ENCODE measurements at places on chromosomes 4 and X.

- DNase-seq = no peak
Observed at GRCh38 chrX:68045008-68045577, 388.2 kb downstream of the OPHN1 start.

- no peak for DNase-seq
Observed at GRCh38 chr4:187827631-187828030, 167.9 kb upstream of the ZFP42 start.

- DNase-seq = peak; percentile 53
Observed at GRCh38 chrX:134764202-134764785, 106.0 kb upstream of the PLAC1 start.

GRCh38 chr4:155468282-155468681 is 91.5 kb upstream of the MAP9 start:
- DNase-seq = no peak

DNA sequence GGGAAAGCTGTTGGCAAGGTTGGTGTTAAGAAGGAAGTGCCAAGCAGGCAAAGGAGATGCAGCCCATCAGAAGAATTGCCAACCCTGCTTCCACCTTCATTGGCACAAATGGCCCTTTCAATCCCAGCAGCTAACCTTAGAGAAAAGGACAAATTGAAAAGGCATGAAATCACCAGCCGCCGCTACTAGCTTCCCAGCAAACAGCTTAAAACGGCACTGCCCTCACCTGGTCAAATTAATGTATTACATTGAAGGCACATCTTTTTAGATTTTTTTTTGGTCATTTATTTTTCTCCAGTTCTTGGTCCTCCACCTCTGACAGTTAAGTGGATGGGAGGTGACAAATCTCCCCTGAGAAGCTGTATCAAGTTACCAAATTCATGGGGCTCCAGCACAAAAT is 51.0 kb upstream of the NHSL2 start:
- peak; percentile 38 for DNase-seq

DNA sequence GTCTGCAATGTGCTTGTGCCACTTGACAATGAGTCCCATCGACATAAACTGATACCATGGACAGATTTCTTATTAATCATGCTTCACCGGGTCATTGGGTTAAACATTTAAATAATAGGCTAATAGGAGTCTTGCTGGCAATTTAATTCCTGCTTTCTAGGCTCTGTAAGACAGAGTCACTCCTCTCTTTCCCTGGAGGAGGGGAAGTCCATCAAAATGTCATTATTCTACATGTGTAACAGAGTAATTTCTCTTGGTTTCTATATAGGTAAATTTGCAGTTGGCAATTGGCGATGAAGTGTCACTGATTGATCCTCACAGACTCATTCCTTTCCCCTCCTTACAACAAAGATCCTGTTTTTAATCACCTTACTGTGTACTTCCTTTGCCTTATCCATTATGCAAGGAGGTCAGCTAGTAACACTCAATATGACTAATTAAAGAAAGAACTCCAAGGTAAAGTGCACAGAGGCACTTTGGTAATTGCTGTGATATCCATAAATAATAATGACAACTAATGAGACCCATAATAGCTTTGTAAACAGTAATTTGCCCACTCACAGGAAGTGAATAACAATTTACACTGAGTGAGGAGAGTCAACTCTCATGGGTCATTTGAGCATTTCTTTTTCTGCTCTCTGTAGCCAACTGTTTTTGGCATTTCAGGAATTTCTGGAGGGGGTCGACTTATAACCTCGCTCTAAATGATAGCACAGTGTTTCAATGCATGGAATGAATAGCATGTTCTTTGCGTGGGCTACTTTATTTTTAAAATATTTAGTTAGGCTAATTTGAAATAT is 184.0 kb downstream of the UGT8 start:
- peak; percentile 67 for DNase-seq

- no peak for DNase-seq
Observed at GRCh38 chr4:31190671-31191070, 470.5 kb downstream of the PCDH7 start.

DNA sequence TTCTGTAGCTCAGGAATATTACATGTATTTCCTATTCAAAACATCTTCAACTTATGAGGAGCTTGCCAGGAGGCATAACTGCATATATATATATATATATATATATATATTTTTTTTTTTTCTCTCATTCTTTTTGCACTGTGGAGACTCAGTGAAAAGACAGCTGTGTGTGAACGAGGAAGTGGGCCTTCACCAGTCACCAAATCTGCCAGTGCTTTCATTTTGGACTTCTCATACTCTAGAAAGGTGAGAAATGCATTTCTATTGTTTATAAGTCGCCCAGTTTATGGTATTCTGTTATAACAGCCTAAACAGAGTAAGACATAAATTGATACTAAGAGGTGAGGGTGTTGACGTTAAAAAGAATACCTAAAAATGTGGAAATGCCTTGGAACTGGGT is 710.6 kb downstream of the TRAM1L1 start:
- no peak for DNase-seq

- DNase-seq = no peak
Observed at GRCh38 chr4:38008571-38009021, 48.4 kb downstream of the PTTG2 start.

DNA sequence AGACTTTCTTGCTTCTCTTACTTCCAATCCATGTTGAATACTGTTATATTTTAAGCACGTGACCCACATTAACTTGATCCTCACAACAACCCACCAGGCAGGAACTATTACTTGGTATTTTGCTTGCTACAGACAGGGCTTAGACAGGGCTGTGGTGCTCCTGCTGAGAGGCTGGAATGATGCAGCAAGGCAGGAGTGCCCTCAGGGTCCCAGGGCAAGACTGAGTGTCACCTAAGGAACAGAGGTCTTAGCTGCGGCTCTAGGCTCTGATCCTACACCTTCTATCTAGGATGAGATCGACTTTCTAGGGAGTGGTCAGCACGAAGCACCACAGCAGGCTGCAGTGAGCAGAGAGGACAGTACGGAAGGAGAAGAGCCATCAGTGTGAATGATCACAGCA is 20.0 kb downstream of the TAPT1 start:
- no peak for DNase-seq

- DNase-seq = no peak
Observed at GRCh38 chrX:142505839-142506238, 300.7 kb upstream of the MAGEC2 start.

- DNase-seq = no peak
Observed at GRCh38 chr4:7780751-7781348, 158.8 kb downstream of the AFAP1 start.

DNA sequence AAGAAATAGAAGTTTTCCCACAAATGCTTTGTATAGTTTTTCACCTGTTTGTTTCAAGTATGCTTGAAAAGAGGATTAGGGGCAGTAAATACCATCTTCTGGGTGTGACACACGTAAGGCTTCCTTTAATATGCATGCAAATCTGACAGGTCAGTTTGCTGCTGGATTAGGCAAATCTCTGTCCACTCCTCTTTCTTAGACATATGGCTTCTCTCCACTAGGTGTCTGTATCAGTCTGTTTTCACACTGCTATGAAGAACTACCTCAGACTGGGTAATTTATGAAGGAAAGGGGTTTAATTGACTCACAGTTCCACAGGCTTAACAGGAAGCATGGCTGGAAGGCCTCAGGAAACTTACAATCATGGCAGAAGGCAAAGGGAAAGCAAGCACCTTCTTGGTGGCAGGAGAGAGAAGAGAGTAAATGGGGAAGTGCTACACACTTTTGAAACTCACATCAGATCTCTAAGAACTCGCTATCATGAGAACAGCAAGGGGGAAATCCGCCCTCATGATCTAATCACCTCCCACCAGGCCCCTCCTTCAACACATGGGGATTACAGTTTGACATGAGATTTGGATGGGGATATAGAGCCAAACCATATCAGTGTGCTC is 66.9 kb downstream of the TAB3 start:
- DNase-seq = no peak

- DNase-seq = no peak
Observed at GRCh38 chr4:182337366-182337765, 94.2 kb downstream of the TENM3 start.

GRCh38 chr4:71765350-71765749 is 18.5 kb downstream of the GC start:
- DNase-seq = peak; percentile 0

DNA sequence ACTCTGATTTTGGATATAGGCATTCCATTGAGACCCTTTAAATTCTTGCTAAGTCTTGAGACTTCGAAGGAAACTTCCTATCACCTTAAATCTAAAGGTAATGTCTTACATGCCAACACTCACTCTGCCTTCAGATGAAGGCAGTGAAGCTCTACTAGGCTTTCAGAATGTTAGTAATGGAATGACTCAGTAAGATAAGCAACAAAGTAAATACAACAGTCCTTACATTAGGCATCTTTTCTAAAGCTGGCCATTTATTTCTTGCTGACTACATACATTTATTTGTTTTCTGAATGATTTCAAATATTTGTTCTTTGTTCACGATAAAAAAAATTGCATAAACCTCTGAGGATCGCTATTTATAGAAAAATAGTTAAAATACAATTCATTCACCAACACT is 43.5 kb downstream of the ASIC5 start:
- no peak for DNase-seq

DNA sequence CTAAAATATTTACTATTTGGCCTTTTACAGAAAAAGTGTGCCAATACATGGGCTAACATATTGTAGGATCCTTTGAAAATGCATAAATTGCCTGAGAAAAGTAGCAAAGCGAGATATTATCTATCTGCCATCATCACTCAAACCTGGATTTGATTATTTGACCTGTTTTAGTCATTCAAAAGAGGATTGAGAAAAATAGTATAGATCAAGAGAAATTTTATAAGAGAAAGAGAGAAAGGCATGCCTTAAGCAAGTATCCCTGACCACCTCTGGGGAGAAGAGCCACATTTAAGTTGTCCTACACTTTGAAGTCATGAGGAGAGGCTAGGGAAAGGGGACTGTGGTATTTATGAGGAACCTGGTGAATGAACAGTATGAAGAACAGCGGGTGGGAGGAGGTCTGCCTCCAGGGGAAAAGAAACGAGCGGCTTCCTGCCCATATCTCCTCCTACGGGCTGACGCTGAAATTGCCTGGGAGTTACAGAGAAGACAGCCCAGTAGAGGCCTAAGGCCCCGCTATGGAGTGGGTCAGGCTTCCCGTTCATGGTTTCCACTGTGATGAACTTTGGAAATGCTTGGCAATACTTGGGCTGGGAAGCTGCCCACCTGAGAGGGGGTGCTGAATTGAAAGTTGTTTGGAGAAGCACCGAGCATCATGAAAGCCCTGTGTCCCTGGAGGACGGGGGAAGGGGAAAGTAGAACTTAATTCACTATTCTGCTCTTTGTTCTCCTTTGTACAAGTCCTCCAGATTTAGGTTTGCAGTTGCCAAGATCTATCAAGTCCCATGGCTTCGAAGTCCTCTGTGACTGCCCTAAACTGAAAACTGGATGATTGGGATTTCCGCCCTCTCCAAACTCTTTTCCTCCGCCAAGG is 106.9 kb upstream of the ACSL4 start:
- DNase-seq = peak; percentile 55

GRCh38 chr4:153143527-153144348 is 60.5 kb upstream of the TRIM2 start:
- peak; percentile 33 for DNase-seq

DNA sequence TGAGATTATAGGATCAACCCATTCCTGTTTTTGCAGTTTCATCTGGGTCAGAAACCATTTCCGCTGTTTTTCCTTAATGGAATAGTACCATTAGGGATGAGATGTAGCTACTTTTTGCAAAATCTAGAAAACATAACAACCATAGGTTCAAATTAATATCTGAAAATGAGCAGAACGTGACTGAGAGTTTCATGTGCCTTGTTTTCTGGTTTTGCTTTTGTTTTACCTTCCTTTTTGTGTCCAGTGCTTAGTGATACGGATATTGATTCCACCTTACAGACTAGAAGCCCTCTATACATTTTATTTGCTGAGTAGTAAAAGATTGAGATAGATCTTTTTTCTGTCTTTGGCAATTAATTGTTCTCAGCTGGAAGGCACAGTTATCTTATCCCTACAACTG is 46.5 kb downstream of the SNX25 start:
- no peak for DNase-seq

DNA sequence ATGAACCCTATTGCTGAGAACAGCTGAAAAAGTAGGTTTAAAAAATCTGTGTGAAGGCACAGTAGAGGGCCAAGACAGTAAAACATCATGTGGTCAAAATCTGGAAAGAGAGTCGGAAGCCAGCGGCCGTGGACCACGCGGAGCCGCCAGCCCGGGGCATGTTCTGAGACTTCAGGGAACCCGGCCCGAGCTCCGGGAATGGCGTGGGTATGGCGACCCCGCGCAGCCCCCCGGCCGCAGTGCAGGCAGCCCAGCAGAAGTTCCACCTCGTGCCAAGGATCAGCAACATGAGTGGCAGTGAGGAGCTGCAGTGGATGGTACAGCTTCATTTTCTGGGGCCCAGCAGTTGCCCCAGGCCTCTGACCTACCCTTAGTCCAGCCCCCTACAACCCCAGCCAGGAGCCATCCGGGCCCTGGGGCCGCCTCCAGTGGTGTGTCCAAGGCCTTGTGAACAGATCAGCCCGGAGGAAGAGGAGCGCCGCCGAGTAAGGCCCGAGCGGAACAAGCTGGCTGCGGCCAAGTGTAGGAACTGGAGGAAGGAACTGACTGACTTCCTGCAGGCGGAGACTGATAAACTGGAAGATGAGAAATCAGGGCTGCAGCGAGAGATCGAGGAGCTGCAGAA is 94.2 kb downstream of the LARP1B start:
- DNase-seq = no peak

- no peak for DNase-seq
Observed at GRCh38 chrX:153789654-153790053, 4.5 kb downstream of the IDH3G start.

DNA sequence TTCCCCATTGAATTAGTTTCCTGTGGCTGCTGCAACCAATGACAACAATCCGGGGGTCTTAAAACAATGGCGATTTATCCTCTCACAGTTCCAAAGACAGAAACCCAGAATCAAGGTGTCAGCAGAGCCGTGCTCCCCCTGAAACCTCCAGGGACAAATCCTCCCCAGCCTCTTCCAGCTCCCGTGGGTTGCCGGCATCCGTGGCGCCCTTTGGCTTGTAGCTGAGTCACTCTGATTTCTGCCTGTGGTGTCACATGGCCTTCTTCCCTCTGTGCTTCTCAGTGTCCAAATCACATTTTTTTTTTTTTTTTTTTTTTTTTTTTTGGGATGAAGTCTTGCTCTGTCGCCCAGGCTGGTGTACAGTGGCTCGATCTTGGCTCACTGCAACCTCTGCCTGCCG is 64.5 kb upstream of the STX18 start:
- no peak for DNase-seq

- DNase-seq = peak; percentile 44
Observed at GRCh38 chr4:89316931-89317366, 9.3 kb upstream of the GPRIN3 start.
